Ascending aorta (tissue), 2 donors: ENCODE measurements at places on chromosomes 13 and 19.

GRCh38 chr13:94192431-94192975 is 287.0 kb downstream of the DCT start:
- DNase-seq, result no peak

DNA sequence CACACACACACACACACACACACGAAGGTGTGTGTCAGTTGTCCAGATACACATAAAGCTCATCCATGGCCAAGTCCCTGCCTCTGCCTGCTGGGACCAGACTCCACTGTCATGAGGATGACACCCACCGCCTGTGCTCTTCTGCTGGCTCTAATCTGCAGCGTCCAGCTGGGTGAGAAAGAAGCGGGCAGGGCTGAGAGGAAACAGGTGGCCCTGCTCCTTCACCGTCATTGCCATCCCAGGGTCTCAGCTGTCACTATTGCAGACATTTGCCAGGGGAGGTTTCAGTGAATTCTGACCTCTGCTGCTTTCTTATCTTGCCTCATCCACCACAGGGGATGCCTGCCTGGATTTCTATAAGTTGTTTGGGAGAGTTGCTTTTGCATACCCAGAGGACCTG is 31.4 kb downstream of the SCGB2B2 start:
- no peak for DNase-seq

DNA sequence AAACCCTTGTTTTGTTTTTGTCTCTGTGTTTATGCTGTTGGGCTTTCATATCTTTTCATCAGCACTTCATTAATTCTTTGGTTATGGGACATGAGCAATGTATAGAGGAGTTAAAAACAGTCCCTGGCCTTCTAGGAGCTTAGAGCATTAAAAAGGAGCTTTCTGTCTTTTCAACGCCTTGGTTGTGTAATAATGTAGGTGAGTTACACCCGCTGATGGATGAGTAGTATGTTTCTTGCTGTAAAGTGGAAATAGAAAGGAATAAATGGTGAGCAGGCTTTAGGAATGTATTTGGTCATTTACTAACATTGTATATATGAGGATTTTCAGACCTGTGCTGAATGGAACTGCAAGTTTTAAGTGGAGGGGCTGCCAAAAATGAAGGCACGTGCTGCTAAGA is 121.5 kb upstream of the RNF113B start:
- no peak for DNase-seq

DNA sequence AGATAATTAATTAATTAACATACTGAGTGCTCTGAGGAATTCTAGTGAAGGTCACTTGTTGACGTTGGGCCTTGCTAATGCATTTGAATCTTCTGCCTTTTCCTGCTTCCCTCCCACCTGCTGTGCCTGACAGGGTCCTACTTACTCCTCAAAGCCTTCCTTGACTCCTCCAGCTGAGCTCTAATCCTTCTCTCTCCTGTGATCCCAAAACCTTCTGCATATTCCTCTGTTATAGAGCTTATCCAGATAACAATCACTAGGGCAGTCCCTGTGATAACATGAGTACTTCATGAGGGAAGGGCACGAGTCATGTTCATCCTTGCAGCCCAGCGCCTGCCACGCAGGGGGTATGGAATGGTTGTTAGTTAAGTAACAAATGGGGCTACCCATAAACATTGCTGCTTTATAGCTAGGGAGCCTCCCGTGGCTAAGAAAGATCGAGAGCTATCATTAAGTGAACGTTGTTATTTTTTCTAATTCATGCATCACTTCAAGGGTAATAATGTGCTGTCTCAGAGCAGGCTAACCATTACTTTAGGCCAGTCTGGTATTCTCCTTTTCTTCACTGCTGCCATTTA is 19.1 kb upstream of the SPATA13 start:
- no peak for DNase-seq

DNA sequence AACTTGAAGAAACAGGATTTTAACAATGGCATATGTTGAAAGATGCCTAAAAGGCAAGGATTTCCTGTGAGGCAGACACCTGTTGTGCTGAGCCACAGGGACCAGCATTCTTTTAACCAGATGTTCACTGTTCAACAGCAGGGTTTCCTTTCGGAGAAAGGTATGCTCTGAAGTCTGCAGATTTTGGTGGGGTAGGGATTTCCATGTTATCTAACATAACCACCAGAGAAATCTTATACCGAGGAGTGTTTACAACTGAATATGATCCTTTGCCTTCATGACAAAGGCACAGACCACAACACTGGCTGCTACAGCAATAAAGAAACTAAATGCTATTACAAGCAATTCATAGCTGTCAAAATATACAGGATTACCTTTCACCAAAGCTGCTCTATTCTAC is 48.1 kb downstream of the MPHOSPH8 start:
- no peak for DNase-seq

- no peak for DNase-seq
Observed at GRCh38 chr19:40279120-40279551, 6.0 kb downstream of the AKT2 start.

DNA sequence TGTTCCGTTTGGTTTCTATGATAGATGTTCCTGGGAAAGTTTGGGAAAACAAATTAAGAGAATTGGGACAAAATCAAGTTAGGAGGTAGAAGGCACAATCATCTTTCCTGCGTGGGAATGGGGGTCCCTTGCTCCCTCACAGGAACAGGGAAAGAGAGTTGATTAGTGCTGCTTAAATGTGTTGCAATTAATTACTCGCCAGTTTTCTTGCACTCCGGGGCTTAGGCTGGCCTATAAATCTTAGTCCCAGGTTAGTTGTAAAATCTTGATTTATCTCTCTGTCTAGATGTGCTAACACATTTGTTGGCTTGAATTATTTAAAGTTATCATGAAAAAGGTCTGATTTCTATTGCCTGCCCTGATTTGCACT is 10.1 kb downstream of the B3GLCT start:
- DNase-seq, result no peak

DNA sequence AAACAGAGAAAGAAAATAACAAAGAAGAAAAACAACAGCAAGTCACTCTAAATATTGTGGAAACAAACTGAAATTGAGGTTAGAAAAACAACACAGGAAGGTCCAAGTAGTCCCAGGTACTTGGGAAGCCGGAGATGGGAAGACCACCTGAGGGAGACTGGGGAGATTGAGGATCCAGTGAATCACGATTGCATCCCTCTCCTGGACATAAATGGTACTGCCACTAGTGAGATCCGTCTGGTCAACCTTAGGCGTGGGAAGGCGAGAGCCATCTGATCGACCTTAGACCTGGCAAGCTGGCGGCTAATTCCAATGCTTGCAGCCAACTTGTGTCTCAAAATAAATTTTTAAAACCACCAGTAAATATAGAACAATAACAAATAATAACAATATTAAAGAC is 81.9 kb downstream of the ZNF726 start:
- no peak for DNase-seq
